Brain pericyte (primary cell): ENCODE measurements at places on chromosomes 11 and 22.
A peak's percentile ranks its signal among the peaks of the same experiment; 100 is the strongest.

DNA sequence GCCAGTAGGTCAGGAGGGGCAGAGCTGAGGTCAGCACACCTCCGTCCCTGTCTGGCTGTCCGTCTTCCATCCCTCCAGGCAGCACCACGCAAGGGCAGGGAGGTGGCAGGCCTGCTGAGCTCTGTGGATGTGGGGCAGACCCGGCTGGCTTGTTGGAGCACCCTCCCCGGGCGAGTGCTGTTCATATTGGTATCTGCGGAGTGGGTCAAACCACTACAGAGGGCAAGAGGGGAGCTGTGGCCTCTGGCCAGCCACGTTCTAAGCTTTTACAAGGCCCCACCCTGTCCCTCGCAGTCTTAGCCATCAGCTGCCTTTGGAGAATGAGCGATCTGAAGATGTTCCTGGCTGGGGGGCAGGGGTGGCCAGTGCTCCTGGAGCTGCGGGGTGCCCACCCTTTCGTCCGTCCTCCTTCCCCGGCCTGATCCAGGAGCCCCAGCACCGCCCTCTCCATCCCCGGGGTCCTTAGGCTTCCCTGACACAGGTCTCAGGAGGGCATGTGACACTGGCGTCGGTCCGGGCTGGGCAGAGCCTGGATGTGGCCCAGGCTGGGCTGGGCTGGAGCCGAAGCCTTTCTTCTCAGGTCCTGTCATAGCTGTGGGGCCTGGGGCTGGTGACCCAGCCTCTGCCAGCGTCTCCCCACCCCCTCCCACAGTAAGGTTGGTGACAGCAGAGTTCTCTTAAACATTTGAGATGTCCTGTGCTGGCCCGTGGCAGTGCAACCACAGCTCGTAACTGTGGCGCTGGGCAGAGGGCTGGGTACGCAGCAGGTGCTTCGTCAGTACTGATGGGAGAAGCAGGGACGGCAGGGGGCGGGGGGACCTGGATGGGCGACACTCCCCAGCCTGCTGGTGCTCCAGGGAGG lies 31.7 kb upstream of the GRAMD4 start:
- no peak for DNase-seq

GRCh38 chr11:122362381-122362780 lies 246.4 kb upstream of the BLID start:
- no peak for DNase-seq

DNA sequence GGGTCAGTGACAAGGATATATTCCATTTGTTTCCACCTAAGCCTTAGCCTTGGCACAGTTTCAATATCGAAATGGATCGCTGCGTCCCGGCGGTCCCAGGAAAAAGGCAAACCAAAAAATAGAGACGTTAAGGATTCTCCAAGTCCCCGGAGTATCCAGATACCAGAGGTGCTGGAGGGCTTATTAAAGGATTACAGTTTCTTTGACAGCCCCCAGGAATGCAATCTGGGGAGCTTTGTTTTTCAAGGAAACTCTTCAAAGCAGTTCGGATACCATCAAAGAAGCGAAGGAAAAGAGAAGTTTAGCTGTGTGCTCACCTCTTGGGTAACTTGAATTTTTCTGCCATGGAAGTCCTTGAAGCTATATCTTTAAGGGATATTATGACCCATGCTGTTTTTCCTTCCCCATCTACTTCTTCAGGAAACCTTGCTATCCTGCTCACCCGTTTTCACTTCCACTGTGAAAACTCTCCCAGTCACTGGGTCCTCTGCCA lies 600 bp upstream of the GPR83 start:
- DNase-seq, result no peak

DNA sequence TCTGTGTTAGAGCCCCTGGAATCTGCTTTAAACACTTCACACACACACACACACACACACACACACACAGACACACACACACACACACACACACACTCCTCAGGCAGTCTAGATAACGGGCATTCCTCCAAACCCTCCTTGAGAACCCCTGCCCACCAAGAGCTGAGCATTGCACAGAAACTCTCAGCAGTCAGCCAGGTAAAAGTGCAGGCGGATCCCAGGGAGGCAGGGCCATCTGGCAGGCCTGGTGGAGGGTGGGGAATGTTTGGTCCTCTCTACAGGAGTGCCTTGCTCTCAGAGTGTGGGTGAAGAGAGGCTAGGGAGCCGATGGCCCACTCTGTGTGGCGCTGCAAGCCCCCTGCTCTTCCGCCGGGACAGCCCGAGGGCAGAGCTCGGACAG lies 190.2 kb downstream of the BUD13 start:
- no peak for DNase-seq

DNA sequence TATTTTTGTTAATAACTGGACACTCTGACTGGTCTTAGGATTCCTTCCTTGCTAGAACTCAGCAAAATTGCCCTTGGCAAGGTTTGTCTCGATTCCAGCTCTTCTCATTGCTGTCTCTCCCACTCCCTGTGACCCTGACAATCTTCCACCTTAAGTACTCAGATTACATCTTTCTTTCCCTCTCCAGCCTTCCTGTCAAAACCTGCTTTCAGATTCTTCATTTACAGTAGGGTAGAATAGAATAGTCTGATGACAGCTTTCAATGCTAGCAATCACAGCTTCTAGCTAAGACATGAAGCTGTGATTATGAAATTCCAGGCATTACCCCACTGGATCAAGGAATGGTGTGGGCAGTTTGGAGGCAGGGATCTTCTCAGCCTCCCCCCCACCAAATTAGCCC lies 39.2 kb upstream of the LMO2 start:
- DNase-seq, result no peak

DNA sequence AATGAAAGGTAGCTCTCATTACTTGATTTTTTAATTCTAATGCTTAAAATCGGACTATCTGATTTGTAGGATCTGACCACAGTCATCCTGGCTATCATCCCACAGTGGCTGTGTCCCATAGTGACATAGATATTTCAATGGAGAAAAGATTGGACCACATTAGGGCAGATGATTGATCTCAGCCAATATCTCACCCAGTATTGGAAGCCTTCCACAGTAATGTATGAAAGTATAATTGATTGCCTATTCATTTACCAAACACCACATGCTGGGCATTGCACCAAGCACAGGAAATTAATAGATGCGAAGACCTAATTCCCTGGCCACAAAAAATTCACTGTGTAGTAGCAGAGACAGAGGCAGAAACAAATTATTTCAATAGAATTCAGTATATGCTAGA lies 37.6 kb downstream of the FZD4 start:
- DNase-seq, result no peak

GRCh38 chr11:59754494-59754858 lies 700 bp upstream of the STX3 start:
- no peak for DNase-seq

GRCh38 chr22:28594797-28595462 lies 84.7 kb downstream of the TTC28 start:
- DNase-seq, result peak; percentile 26

DNA sequence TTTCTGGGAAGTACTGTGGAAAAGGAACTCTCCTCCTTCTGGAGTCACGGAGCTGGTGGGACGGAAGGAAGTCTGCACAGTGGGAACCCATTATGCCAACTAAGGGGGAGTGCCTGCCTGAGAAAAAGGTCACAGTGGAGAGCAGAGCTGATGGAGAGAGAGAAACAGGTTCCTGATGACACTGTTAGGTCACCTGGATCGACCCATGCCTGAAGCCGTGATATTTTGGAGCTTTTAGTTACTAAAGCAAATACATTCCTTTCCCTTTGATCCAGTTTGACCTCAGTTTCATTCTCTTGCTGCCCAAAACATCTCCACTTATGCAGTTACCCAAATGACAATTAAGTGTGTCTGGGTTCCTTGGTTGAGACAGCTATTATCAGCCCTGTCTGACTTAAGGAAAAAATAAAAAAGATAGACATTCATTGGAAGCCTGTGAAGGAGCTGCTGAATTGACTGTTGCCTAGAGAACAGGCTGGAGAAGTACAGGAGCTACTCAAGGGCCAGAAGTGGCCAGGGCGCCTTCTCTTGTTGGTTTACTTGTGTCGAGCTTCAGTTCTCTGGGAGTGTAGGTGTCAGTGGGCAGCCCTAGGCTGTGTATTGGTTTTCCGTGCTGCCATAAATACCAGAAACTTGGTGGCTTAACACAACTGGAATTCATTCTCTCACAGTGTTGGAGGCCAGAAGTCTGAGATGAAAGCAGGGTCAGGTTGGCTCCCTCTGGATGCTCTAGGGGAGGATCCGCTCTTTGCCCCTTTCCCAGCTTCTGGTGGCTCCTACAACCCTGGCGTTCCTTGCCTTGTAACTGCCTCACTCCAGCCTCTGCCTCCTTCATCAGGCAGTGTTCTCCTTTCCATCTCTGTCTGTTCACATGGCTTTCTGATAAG lies 13.6 kb downstream of the MRGPRD start:
- no peak for DNase-seq

DNA sequence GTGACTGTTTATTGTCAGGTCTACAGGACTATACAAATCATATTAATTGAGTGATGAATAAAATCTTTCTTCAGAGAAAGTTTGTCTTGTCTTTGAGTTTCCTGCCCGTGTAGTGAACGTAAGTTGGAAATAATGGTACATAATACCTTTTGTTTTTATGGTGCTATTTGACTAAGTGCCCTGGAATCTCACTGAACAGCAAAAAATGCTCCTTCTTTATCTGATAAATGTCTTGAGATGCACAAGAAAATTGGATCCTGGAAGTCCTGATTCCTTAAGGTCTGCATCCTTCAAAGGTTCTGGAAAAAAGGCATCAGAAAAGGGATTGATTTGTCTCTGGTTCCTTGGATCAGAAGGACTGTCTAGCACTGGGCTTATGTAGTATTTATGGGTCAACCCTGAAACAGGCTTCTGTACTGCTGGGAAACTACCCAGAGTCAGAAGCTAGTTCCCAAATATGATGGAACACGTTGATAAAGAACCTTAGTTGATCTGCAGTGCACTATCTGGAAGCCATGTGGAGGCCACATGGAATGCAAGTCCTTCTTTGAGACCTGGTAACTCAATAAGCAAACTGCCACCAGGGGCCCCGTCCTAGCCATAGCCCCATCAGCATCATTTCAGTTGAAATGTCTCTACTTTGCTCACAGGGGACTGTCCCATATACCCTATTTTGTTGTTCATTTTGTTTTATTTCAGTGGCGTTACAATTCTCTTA lies 100.6 kb upstream of the CD44 start:
- DNase-seq, result no peak

GRCh38 chr11:83071567-83072349 lies at the start of gene RAB30:
TSS of gene RAB30 (minus strand) at chr11:83071897. CDS start at chr11:82997316, 74,581 bp downstream.
- peak; percentile 98 for DNase-seq

GRCh38 chr11:35483131-35483820 lies 42.1 kb downstream of the PAMR1 start:
- no peak for DNase-seq

DNA sequence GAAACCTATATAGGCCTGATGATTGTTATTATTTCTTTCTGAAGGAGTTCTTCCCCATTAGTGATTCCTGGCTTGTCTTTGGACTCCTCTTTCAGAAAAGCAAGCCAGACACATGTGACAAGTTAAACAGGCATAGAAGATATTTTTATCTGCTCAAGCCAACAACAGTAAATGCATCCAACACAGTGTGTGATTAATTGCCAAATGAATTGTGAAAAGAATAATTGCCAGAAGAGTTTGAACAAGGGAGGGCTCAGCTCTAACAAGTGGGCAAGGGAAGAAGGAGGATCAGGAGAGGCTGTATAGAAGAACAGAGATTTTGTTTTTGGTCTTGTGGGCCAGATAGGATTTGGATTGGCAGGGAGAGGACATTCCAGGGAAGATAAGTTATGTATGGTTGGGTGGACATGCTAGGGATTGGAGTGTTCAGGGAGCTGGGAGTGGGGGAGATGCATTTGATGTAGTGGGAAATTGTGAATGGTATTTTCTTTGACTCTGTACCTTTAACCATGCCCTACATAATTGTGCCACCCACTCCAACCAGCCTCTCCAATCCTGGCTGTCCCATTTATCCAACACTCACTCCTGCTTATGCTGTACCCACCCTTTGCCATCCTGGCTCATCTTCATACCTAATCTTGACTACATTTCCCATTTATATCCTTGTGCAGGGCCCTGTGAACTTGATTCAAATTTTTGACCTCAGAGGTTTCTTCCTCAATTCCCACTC lies 172.8 kb downstream of the RRAS2 start:
- no peak for DNase-seq

DNA sequence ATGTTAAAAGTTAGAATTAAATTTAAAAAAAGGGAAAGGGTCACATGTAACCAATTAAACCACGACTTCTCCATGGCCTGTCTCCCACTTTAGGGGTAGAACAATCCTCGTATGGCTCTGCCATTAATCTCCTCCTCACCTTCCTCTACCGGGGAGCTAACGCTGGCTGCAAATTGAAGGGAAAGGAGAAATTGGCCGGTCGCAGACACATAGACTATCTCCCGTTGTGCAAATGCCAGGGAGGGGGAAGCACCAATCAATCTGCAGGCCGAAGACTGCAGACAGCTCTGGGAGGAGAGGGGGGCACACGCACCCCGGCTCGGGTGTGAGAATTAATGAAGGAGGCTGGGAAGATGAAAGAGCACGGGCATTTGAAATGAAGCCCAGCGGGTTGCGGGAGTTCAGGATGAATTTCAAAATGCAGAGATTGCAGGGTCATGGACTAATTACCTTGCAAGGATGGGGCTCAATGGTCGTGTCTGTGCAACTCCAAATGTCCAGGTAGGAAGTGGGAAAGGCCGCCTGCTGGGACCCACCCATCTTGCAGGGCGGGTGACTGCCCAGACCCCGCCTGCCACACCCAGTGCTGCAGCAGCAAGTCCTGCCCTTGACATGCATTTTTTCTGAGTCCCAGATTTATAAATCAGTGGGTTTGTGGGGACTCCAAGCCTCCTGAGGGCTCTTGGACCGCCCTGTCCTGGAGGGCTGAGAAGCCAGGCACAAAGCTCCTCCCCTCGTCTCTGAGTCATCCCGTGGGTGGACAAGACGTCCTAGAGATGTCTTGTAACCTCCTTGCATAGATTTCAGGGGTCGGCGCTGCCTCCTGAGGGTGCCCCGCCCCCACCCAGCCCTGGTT lies 534.2 kb downstream of the TBC1D22A start:
- DNase-seq, result no peak

DNA sequence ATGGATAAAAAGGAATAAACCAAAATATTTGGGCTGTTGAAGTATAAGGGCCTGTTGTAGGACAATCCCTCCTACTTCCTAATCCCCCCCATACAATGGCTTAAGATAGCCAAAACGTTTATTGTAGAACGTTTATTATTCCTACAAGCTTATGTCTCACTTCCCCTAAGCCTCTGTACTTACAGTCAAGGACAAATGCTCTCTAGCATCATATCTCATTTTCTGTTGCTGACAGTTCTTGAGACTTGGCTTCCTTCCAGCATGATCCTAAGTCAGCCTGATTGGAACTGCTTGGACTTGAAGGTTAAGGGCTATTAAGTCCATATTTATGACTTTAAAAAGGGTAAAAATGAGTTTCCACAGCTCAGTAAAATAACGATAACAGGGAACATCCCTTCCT lies 8.8 kb downstream of the MISFA start:
- no peak for DNase-seq

GRCh38 chr11:83161610-83162199 lies 4.8 kb downstream of the PCF11 start:
- DNase-seq, result no peak

GRCh38 chr11:22454461-22455090 lies 116.4 kb downstream of the SLC17A6 start:
- no peak for DNase-seq

- DNase-seq, result no peak
Observed at GRCh38 chr22:48018346-48018745, 1255.9 kb downstream of the TBC1D22A start.

- no peak for DNase-seq
Observed at GRCh38 chr11:2678396-2678795, 21.4 kb downstream of the KCNQ1OT1 start.
